Right atrium auricular region (tissue), 2 donors: ENCODE measurements at places on chromosomes 13 and 19. TPM values are rescaled to one million over a fixed set of nuclear protein-coding genes. Genes with fewer than 3 reads are reported as not detected.

Gene OR7A5
- not detected for total RNA-seq

Gene CGB1
- total RNA-seq = not detected

Gene LRRC63
- total RNA-seq = not detected

Gene TEX29
- total RNA-seq = not detected

Gene ASPDH
- not detected for total RNA-seq

Gene IGFL2
- 1.8 TPM for total RNA-seq

Gene ZNF331
- 16.9 TPM for total RNA-seq

Gene KASH5
- not detected for total RNA-seq

Gene SLC8A2
- total RNA-seq = 0.37 TPM

Gene CEACAM21
- total RNA-seq = not detected

Gene ZNF792
- total RNA-seq = 5.9 TPM

Gene FPR1
- total RNA-seq = 4.4 TPM

Gene C13orf42
- total RNA-seq = not detected

Gene RB1
- total RNA-seq = 24.3 TPM

Gene OR10H1
- not detected for total RNA-seq

Gene ZNF547
- 3.5 TPM for total RNA-seq
